ENCODE measurements at places on chromosomes 13 and 19. TPM values are rescaled to one million over a fixed set of nuclear protein-coding genes. Genes with fewer than 3 reads are reported as not detected.

DNA sequence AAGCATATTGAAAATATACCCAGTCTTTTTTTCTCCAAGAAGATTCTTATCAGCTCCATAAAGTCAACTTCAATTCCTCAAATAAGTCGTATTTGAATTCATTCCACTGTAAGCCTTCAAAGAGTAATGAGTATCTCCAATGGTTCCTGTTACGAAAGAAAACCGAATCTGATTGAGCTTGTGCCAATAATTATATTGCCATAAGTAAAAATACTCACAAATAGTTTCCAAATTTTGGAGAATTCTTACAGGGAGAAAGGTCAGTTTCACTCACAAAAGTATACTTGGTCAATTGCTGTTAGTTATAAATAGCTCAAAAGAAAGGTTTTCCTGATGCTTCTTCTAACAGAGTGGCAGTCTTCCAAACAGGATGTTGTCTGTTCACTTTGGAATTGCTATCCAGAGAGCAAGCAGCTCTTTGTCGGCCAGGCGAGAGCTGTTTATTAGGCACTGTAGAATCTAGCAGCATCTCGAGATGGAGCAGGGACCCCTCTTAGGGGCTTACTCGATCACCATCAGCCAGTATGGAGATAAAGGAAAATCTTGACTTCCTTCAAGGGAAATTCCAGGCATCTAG lies 13.5 kb downstream of the ERICH4 start:
- peak overlapping the region; percentile 38 for H3K4me3 ChIP-seq
- peaks cover 2% of the 10 kb centered on the region for H3K36me3 ChIP-seq
- H3K4me1 ChIP-seq: peaks cover 48% of the 10 kb centered on the region
- H3K27me3 ChIP-seq: peaks cover 4% of the 10 kb centered on the region
- DNase-seq: no peak

DNA sequence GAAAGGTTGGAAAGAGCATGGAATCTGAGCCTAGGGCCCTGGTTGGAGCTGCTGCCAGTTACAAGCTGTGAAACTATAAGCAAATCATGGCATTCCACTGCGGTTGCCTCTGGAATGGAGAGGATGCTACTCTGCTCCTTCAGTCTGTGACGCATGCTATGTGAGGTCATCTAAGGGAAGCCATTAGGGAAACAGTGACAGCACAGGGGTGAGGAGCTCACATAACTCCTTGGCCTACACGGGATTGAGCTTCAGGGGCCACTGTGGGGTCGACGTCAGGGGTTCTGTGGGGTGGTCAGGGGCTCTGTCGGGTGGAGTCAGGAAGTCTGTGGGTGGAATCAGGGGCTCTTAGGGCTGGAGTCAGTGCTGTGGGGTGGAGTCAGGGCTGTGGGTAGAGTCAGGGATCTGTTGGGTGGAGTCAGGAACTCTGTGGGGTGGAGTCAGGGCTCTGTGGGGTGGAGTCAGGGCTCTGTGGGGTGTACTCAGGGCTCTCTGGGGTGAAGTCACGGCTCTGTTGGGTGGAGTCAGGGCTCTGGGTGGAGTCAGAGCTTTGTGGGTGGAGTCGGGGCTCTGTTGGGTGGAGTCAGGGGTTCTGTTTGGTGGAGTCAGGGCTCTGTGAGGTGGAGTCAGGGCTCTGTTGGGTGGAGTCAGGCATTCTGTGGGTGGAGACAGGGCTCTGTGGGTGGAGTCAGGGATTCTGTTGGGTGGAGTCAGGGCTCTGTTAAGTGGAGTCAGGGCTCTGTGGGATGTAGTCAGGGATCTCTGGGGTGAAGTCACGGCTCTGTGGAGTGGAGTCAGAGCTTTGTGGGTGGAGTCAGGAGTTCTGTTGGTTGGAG lies 35.8 kb upstream of the MEDAG start:
- H3K27ac ChIP-seq: no peak overlapping the region
- H3K4me3 ChIP-seq: no peak overlapping the region
- H3K4me1 ChIP-seq: peaks cover 3% of the 10 kb centered on the region
- no peaks in the 10 kb centered on the region for H3K36me3 ChIP-seq
- peaks cover 14% of the 10 kb centered on the region for H3K27me3 ChIP-seq

GRCh38 chr19:16829010-16829821 lies at the start of gene SIN3B:
SIN3B (plus strand) TSS chr19:16829398; CDS start chr19:16829421, 23 bp downstream.
- H3K36me3 ChIP-seq: peaks cover 15% of the 10 kb centered on the region
- peak within 1 kb of the TSS; percentile 83 for H3K27ac ChIP-seq
- peak within 1 kb of the TSS; percentile 80 for H3K4me3 ChIP-seq

DNA sequence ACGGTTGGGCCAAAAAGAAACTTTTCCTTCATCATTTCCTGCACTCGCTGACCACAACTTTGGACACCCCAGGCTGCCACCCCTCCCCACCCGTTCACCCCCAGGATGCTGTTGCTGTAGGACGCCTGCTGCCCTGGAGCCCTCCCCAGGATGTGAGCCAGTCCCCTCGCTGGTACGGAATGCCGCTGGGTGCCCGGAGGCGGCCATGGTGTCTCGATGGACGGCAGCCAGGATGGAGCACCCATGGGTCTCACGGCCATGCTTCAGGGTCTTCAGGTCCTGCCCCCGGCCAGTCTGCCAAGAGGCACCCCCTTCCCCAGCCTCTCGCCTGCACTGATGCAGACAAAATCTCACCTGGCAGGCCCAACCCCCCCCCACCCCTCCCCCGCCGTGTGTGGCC lies 15.4 kb upstream of the CSNK1G2 start:
- H3K4me1 ChIP-seq: peaks cover 44% of the 10 kb centered on the region
- no peak overlapping the region for H3K4me3 ChIP-seq
- H3K27ac ChIP-seq: no peak overlapping the region
- no peak for DNase-seq
- peaks cover 8% of the 10 kb centered on the region for H3K36me3 ChIP-seq
- peaks cover 3% of the 10 kb centered on the region for H3K27me3 ChIP-seq

DNA sequence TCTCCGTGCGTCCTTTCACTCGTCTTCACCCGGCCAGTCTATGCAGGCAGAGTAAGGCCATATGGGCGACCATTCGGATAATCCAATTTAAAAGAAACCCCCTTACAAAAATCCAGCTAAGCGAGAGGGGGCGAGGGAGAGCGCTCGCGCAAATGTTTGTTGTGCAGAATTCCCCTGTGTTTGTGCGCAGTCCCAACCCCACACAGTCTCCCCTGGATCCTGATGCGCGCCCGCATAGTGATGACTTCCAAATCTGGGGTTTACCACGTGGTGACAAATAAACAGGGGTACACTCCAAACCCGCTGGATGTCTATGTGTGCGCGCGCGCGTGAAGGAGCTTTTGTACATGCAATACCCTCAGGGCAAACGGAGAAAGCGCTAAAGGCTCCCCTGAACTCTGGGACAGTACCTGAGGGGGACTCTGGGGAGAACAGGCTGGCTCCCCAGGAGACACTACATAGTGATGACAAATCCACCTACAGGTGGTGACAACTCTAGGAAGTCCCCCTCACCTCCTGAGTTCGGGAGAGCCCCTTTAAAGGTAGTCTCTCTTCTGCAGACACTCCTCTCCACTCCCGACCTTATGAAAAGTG lies 8.5 kb downstream of the SOX21 start:
- peak overlapping the region; percentile 5 for H3K4me3 ChIP-seq
- H3K4me1 ChIP-seq: peaks cover 7% of the 10 kb centered on the region
- peaks cover 5% of the 10 kb centered on the region for H3K36me3 ChIP-seq
- no peak for DNase-seq
- H3K27ac ChIP-seq: peak overlapping the region; percentile 58
- H3K27me3 ChIP-seq: peaks cover 96% of the 10 kb centered on the region

DNA sequence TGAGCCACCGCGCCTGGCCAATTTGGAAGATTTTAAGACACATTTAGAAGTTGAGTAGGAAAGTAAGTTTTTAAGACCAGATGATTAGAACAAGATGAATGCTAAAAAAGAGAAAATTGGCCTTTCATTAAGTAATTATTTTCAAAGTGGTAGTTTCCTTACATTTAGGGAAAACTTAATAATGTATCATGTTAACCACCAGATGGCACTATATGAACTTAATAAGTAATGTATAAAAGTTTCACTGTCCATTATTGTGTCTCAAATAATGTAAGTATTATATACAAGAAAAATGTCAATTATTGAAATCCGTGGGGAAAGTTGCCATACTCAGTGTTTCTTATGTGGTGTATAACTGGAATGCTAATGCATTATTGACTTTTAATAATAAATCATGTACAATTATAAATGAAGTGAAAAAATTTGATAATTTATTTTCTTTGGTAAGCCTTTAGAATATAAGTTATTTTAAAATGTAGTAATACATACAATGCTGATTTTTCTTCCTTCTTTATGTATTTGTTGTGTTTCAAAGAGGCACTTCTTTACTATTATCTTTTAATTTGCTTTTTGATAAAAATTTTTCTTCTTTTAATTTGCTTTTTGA lies 29.2 kb downstream of the COG6 start:
- DNase-seq: no peak
- no peak overlapping the region for H3K4me3 ChIP-seq
- no peaks in the 10 kb centered on the region for H3K27me3 ChIP-seq
- H3K27ac ChIP-seq: no peak overlapping the region

DNA sequence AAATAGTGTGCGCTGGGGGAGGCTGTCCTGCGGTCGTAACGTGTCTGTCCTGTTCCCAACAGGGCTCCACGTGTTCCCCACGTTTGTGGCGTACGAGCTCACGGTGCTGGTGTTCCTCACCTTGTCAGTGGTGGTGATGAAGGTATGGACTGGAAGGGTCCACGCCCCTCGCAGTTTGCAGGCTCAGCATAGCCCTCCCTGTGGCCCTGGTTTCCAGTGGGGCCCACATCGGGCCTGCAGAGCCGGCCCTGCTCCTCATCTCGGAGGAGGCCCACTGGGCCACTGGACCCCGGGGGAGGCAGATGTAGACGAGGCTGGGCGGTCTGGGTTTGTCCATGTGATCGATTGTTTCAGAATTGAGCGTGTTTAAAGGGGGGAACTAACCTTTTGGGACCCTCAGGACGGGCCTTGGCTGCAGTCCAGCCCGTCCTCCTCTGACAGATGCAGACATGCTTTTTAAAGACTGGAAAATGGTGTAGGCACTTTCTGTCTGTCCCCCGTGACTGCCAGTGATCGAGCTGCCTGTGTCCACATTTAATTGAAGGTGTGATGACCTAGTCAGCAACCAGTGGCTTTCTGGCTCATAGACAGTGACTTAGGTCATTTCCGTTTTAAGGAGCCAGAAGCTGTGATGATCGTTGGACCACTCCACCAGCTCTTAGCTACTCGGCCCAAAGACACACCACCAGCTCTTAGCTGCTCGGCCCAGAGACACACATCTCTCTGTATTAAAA lies 37.1 kb upstream of the TFDP1 start:
- peak; percentile 3 for DNase-seq
- H3K27me3 ChIP-seq: no peaks in the 10 kb centered on the region
- peaks cover 5% of the 10 kb centered on the region for H3K36me3 ChIP-seq

GRCh38 chr19:33957804-33958203 lies 161.1 kb downstream of the KCTD15 start:
- no peak for DNase-seq
- H3K4me1 ChIP-seq: no peaks in the 10 kb centered on the region
- H3K4me3 ChIP-seq: no peak overlapping the region
- H3K27ac ChIP-seq: no peak overlapping the region

DNA sequence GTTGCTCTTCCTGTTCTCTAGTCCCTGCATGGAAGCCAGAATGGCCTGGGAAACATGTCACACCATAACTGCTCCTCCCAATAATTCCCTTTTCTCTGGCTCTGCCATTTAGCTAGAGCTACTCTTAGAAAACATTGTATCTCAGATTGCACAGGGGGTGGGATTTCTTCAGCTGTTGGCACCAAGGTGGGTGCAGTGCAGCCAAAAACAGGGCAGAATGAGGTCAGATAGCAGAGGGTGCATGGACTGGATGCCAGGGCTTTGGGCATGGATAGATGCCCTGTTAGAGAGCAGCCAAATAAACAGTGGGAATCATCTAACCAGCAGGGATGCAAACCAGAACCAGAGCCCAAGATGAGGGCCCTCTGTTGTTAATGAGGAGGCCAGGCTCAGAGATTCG lies 4.9 kb upstream of the AMER2 start:
- H3K36me3 ChIP-seq: no peaks in the 10 kb centered on the region
- peaks cover 53% of the 10 kb centered on the region for H3K27me3 ChIP-seq
- no peak for DNase-seq

The LINGO3 gene
- total RNA-seq: 0.44 TPM

The APLP1 gene
- 0.42 TPM for total RNA-seq

GRCh38 chr19:47280183-47280797 lies 5.6 kb downstream of the INAFM1 start:
- no peak overlapping the region for H3K4me3 ChIP-seq
- no peaks in the 10 kb centered on the region for H3K27me3 ChIP-seq
- peaks cover 19% of the 10 kb centered on the region for H3K4me1 ChIP-seq
- DNase-seq: peak; percentile 67
- H3K27ac ChIP-seq: no peak overlapping the region
- H3K36me3 ChIP-seq: peaks cover 15% of the 10 kb centered on the region

GRCh38 chr19:38736036-38736412 lies 8.2 kb downstream of the CAPN12 start:
- peaks cover 7% of the 10 kb centered on the region for H3K27me3 ChIP-seq
- H3K36me3 ChIP-seq: peaks cover 1% of the 10 kb centered on the region
- no peak overlapping the region for H3K4me3 ChIP-seq
- peak; percentile 46 for DNase-seq
- H3K4me1 ChIP-seq: peaks cover 45% of the 10 kb centered on the region

GRCh38 chr19:39871886-39872866 lies 26.0 kb upstream of the FBL start:
- H3K27ac ChIP-seq: no peak overlapping the region
- H3K4me3 ChIP-seq: no peak overlapping the region
- no peak for DNase-seq
- no peaks in the 10 kb centered on the region for H3K27me3 ChIP-seq
- H3K4me1 ChIP-seq: no peaks in the 10 kb centered on the region
- H3K36me3 ChIP-seq: no peaks in the 10 kb centered on the region

DNA sequence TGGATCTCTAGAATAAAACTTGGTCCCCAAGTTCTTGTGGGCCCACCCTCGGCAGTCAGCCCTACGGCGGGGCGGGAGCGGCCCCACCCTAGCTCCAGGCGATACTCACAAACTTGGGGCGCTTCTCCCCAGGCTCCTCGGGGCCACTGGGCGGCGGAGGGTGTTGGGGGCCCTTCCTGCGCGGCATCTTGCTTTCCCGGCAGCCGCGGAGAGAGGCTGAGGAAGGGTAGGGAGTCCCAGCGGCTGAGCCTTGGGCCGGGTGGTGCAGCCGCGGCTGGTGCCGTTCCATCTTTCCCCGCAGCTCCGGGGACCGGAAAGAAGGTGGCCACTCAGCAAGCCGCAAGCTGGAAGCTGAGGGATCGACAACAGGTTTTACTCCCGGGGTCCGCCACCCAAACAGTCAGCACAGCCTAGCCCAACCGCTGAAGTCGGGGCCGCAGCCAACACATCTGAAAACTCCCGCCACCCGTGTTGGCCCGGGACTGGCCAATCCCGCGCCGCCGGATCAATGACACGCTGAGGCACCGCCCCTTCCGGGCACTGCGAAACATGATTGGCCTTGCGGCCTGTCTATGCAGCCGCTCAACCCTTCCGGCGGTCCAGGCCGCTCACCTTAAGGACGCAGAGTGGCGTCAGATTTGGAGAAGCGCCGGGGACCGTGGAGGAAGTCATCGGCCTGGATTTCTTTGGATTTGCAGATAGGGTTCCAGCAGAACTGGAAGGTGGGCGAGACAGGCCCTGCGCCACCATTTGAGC lies at the start of gene DIAPH3:
Gene DIAPH3, minus strand, starts transcription at position 451 of the 756 bp plus-strand sequence. Its CDS starts 162 bp downstream, at position 289.
- no peaks in the 10 kb centered on the region for H3K27me3 ChIP-seq
- peak; percentile 96 for DNase-seq
- peaks cover 20% of the 10 kb centered on the region for H3K36me3 ChIP-seq
- H3K4me3 ChIP-seq: peak within 1 kb of the TSS; percentile 88

The CEACAM19 gene
- not detected for total RNA-seq

The KLK10 gene
- total RNA-seq: not detected
